ENCODE measurements at places on chromosomes 5 and 9. TPM values are rescaled to one million over a fixed set of nuclear protein-coding genes. Genes with fewer than 3 reads are reported as not detected.

Gene CARTPT
- not detected for total RNA-seq

DNA sequence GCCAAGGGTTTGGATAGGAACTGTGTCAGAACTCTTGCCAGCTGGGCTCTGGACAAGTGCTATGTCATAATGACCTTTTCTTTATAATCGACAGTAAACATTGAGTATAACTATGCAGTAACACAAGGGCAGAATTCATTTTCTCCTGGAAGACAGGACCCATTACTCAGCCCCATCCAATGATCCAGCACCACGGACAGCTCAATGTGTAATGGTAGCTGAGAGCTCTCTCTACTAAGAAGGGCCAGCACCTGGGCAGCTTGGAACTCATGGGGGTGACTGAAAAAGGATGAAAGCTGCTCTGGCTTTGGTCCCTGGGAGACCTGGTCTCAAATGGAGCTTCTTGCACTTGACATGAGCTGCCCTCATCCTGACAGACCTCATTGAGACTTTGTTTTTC is 347.8 kb downstream of the TRIM32 start:
- no peak for DNase-seq

- DNase-seq: no peak
Observed at GRCh38 chr5:179132586-179133355, 72.6 kb downstream of the ZNF354C start.

DNA sequence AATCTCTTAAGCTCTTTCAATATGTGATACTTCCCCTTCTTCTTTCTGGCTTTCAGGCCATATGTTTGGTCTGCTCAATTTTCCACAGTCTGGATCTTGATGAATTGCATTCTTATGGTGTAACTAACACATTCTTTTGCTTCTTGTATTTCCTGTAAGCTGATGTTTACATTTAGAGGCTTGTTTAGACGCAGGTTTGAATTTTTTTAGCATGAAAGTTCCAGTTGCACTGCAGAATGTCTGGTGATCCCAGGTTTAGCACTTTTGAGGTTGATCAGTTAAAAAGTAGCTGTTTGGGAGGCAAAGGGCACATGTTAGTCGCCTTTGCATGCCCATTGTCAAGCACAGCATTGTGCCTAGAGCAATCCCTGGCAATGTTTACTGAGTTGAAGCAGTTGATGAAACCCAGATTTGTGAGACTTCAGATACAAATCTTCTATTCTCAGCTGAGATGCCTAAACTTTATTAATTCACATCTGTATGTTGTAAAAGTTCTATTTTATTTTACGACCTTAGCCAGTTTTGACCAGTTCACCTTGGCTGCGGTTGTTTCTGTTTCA is 59.6 kb upstream of the SPATA31C2 start:
- DNase-seq: no peak

Gene ADGRV1
- total RNA-seq: not detected

DNA sequence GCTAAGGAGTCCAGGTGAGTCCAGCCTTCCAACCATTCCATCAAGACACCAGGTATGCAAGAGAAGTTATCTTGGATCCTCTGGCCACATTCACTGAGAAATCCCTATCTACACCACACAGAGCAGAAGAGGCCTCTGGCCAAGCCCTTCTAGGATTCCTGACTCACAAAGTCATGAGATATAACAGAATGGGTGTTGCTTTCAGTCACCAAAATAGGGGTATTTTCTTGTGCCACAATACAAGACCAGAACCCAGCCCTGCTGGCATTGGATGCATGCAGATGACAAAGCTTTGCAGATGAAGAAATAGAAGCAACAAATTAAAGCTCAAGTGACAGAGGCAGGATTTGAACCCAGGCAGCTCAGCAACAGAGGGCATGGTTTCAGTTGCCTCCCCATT is 73.5 kb downstream of the PTPN3 start:
- DNase-seq: no peak

GRCh38 chr9:92185681-92186080 is 70.5 kb upstream of the SPTLC1 start:
- no peak for DNase-seq

DNA sequence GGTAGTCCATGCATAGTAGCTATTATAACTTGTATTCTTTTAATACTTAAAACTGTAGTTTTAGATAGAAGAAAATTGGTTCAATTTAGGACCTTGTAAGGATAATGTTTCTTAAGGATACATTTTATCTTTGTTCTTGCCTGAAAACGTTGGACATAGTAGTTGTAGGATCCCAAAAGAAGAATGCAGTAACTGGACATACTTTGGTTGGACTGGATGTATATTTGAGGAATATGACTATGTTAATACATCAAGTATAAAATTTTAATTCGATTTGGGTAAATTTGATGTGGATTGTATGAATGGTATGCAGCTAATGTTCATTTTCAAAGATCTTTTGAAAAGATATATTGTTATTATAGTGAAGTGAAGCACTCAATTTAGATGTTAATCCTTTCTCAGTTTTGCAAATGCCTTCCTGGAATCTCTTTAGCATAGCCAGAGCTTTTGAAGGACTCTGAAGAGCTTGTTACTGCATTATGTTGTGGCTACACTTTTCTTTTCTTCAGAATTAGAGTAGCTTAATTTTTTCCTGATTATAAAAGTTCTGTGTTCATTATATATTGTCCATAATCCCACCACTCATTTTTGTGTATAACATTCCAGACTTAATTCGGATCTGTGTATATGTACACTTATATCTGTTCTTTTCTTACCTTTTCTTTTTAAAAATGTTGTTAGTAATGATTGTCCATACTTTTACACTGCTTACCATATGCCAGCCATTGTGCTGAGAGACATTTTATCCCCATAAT is 41.2 kb downstream of the LRRTM2 start:
- no peak for DNase-seq

- DNase-seq: peak; percentile 76
Observed at GRCh38 chr5:72451741-72452505, 55.3 kb downstream of the ZNF366 start.

GRCh38 chr9:3181049-3181953 is 337.4 kb upstream of the PUM3 start:
- no peak for DNase-seq

GRCh38 chr9:127455324-127455992 is 4.1 kb downstream of the LRSAM1 start:
- DNase-seq: no peak

GRCh38 chr5:72661405-72661804 is 154.2 kb upstream of the ZNF366 start:
- no peak for DNase-seq

GRCh38 chr9:90458485-90458884 is 184.1 kb downstream of the DIRAS2 start:
- DNase-seq: no peak

DNA sequence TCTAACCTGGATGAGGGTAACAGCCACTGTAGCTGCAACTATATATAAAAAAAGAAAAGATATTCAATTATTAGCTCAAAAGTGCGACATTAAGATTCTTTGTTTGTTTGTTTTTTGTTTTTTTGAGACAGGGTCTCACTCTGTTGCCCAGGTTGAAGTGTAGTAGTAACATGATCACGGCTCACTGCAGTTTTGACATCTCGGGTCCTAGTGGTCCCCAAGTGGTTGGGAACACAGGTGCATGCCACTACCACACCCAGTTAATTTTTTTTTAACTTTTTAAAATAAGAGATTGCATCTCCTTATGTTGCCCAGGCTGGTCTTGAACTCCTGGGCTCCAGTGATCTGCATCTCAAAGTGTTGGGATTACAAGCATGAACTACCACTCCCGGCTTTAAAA is 61.8 kb downstream of the MEF2C start:
- no peak for DNase-seq

DNA sequence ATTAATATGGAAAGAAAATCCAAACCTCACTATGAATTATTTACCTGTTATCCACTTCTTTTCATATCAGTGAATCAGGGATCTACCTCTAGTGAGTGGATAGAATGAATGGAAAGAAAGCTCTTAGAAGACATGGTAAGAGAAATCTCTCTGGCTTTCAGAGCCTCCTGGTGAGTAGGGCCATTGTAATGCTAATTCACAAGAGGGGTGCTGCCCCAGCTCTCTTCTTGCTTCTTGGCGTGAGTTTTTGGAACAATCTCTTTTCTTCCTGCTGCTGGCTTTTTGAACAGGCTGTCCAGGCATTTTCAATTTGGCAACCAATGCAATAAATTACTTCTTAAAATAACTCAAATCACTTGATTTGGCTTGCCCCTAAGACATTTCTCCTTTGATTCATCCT is 49.9 kb upstream of the KCNN2 start:
- DNase-seq: no peak

Gene IL9
- total RNA-seq: not detected

Gene GAPT
- total RNA-seq: 0.92 TPM

GRCh38 chr5:5523066-5523505 is 100.6 kb downstream of the ICE1 start:
- no peak for DNase-seq

DNA sequence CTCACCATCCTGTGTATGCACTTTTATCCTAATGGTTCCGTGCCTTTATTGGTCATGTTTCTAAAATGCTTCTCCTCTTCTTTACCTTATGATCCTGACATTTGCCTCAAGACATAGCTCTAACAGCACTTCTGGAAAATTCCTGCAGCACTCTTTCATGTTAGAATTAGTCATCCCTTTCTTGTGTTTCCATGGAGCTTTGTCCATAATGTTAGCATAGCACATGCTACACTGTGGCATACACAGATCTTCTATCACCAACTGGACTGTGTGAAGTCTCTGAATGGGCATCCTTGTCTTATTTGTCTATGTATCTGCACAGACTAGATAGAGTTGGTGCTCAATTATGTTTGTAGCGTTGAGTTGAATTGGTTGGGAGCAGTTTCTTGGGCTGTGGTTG is 2.0 kb downstream of the SCGB3A2 start:
- no peak for DNase-seq

Gene CBY3
- not detected for total RNA-seq

GRCh38 chr5:55484531-55484930 is 50.2 kb downstream of the PLPP1 start:
- no peak for DNase-seq

Gene NFIB
- 116 TPM for total RNA-seq

Gene ZDHHC11
- 38.0 TPM for total RNA-seq

DNA sequence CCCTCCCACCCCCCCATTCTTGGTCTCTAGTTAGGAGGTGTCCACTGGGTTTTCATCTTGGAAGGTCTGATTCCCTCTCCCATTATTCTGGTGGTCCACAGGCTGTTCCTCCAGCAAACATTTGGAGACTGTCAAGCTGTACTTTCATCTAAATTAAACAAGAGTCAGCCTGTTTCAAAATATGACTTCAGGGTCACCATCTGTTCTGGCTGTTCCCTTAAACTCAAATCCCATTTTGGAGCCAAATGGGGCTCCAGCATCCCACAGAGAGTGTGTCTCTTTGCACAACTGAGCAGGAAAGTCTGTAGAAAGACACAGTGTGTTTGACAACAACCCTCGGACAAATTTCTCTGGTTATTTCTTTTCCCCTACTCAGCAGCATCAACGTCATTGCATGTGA is 20.5 kb downstream of the COL15A1 start:
- DNase-seq: no peak

- no peak for DNase-seq
Observed at GRCh38 chr5:83001796-83002381, 75.3 kb downstream of the TMEM167A start.

- DNase-seq: no peak
Observed at GRCh38 chr5:90055831-90056328, 353.7 kb downstream of the CETN3 start.

Gene GLRA1
- not detected for total RNA-seq

Gene ADAMTS2
- total RNA-seq: 3.7 TPM

DNA sequence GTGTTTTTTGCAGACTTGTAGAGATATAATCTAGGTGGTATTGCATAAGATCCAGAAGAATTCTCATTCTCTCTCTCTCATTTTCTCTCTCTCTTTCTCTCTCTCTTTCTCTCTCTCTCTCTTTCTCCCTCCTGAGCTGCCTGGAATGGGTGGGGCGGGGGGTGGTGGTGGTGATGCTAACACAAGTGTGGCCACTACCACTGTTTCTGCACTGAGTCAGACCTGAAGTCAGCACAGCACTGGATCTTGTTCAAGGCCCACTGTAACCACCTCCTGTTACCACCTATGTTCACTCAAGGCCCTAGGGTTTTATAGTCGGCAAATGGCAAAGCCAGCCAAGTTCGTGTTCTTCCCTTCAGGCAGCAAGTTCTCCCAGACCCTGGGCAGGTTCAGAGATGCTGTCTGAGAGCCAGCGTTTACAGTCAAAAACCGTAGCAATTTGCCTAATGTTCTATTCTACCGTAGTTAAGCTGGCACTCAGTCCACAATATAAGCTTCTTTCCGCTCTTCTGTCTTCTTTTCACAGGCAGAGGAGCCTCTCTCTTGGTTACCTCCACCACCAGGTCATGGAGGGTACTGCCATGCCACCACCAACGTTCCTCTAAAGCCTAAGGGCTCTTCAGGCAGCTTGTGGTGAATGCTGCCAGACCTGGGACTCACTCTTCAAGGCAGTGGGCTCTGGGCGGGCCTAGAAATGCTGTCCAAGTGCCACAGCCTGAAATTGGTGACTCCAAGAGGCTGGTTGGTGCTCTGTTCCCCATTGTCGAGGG is 235.7 kb upstream of the PRR16 start:
- DNase-seq: no peak

DNA sequence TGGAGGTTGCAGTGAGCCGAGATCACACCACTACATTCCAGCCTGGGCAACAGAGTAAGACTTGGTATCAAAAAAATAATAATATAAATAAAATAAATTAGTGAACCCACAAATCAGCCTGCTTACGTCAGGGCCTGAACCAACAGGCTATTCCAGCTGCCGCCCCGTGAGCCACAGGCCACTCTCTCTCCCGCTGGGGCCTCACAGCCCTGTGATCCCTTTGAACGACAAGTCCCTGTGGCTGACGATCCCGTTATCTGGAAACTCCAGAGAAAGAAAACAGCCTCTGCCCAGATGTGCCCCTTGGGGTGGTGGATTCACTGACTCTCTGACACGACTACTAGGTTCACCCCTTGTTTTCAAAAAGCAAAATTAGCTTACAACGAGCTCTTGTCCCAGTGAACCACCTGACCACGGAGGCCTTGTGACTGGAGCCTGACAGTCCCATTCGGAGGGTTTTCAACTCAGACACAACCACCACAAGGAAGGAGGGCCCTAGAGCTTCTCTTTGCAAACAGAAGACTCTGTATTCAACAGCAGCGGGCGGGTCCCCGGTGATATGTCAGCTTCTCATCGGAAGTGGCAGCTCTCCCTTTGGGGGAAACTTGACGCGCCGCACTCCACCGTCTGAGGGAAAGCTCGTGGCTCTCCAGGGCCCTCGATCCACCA is 4.4 kb upstream of the DIPK1B start:
- DNase-seq: no peak

DNA sequence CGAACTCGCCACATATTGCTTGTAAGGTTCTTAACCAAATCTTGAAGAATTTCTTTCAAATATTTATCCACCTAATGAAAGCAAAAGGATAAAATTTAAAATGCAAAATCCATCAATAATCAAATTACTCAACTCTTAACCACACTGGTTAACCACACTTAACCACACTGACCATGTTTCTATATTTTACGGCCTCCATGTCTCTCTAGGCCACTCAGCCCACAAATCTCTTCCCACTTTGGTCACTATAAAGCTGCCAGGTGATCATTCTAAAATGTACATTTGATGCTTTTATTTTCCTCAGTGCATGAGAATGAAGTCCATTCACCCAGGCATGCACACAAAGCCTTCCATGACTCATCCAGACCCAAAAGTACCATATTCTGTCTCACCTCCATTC is 56.4 kb upstream of the OR2K2 start:
- no peak for DNase-seq

Gene CER1
- total RNA-seq: not detected

GRCh38 chr9:111051400-111051799 is 13.1 kb upstream of the LPAR1 start:
- DNase-seq: no peak

GRCh38 chr5:76662521-76662920 is 39.3 kb upstream of the F2RL2 start:
- no peak for DNase-seq

Data from Right ventricle myocardium inferior (tissue), 1 donor.